Lower leg skin (tissue), 4 donors: ENCODE measurements at places on chromosomes 5 and 9. TPM values are rescaled to one million over a fixed set of nuclear protein-coding genes. Genes with fewer than 3 reads are reported as not detected.

DNA sequence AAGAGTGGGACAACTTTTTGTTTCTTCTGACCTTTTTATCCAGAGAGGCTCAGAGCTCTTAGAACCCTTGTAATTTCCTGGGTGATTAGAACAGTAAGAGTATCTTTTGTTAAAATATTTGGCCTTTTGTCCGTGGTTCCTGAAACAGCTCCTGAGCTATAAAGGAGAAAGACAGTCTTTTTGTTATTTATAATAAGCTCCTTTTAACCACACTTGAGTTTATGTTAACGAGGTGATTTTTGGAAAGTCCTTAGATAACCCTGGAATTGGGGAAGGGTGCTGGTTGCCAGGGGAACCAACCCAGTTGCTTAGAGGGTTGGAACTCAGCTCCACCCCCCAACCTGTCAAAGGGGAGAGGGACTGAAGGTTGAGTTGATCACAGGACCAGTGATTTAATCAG is 4.8 kb downstream of the ZNF483 start:
- no peak for DNase-seq

DNA sequence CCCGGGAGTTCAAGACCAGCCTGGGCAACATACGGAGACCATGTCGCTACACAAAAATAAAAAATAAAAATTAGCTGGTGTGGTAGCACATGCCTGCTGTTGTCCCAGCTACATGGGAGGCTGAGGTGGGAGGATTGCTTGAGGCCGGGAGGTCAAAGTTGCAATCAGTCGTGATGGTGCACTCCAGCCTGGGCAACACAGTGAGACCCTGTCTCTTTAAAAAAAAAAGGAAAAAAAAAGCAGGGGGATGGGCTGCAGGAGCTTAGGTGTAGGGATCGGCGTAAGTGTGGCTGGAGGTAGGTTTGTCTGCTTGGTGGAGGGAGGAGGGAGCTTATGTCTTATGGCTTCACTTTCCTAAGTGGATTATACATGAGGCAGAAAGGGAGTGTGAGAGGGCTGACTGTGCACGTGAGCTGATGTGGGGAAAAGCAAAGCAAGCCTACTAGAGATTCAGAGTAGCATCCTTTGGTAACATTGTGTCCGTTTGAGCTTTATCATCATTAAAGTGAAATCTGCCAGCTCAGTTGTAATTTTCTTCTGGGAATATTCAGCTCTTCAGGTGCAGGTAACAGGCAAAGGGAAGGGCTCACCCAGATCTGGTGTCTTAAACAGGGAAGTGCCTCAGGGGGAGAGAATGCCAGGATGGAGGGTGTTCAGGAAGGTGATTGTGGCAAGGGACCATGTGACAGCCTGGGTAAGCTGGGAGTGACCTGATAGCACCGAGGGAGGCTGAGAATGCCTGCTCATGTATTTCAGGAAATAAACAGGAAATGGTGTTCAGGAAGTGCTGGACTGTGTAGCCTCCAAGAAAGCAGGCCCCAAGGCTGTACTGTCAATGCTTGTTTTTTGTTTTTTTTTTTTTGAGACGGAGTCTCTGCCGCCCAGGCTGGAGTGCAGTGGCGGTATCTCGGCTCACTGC is 17.6 kb upstream of the SETX start:
- DNase-seq: peak; percentile 87

Gene SLC46A2
- 49.5 TPM for total RNA-seq

DNA sequence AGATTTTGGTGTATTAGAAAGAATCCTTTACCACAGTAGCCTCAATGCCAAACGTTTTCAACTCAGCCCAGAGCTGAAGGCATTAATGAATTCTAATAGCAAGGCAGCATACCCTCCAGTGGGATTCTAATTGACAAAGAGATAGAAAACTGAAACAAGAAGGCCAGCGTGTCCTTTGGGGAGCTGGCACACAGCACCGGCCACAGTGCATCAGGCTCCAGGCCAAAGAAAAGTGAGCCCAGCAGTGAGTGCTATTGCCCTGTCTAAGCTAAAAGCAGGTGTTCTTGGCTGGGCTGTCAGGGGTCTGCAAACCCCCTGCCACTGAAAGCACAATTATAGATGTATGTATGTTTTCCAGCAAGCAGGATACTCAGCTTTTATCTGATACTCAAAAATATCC is 40.4 kb downstream of the PPIC start:
- DNase-seq: no peak

- DNase-seq: no peak
Observed at GRCh38 chr5:43037636-43038495, 2.3 kb downstream of the ANXA2R start.

GRCh38 chr5:51559339-51559738 is 176.1 kb downstream of the ISL1 start:
- no peak for DNase-seq

DNA sequence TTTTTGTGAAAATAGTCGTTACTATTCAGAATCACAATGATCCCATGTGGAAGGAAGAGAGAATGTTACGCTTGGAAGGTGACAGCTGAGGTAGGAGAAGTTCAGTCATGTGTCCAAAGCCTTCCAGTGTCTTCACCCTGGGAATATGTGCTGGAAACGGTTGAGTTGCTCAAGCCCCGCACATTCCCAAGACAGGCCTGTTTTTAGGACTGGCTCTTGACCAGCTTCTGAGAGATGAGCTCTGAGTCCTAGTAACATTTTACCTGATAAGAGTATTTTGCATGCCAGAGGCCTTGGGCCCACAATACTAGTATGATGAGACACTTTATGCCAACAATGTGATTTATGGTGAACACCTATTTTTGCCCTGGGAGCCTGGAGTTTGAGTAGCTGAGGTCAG is 101.7 kb downstream of the LMNB1 start:
- no peak for DNase-seq

Gene PNPLA7
- total RNA-seq: 29.1 TPM

Gene PRELID2
- total RNA-seq: 6.4 TPM

DNA sequence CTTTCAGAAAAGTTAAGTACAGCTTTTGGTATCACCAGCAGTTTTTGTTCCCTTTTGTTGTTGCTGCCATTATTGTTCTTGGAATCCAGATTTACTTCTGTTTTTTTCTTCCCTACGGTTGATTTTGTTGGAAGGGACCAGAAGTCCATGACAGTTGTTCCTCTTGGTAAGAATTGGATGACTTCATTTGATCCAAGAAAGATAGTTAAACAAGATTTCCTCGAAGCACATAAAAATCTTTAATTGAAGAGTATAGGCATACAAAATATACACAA is 65.4 kb downstream of the CDC42SE2 start:
- DNase-seq: no peak

Gene CNTLN
- 4.3 TPM for total RNA-seq

Gene SGCD
- total RNA-seq: 1.7 TPM

- DNase-seq: peak; percentile 91
Observed at GRCh38 chr9:81690251-81690851, 1.0 kb upstream of the TLE1 start.

GRCh38 chr9:115234094-115234493 is 116.1 kb upstream of the TNC start:
- DNase-seq: peak; percentile 41

Gene CNTNAP3B
- 22.4 TPM for total RNA-seq

Gene GABRA1
- total RNA-seq: not detected

DNA sequence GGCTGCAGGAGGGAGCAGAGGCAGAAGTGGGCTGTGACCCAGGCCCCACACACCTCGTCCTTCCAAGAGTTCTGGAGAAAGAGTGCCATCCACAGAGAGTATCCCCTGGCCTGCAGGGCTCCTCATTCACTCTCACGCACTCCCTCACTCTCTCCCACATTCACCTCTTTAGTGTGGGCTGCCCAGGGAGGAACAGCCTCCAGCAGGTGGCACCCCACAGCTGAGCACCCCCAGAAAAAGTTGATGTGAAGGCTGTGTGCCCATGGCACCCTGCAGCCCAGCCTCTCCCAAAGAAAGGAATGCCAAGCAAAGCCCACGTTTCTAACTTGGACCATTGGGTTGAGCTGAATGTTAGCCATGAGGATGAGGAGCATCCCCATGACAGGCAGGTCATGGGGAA is 4.5 kb upstream of the SHC3 start:
- DNase-seq: no peak

GRCh38 chr5:75460942-75461610 is 50.4 kb downstream of the CERT1 start:
- no peak for DNase-seq

- no peak for DNase-seq
Observed at GRCh38 chr9:12956261-12956660, 181.4 kb downstream of the LURAP1L start.

DNA sequence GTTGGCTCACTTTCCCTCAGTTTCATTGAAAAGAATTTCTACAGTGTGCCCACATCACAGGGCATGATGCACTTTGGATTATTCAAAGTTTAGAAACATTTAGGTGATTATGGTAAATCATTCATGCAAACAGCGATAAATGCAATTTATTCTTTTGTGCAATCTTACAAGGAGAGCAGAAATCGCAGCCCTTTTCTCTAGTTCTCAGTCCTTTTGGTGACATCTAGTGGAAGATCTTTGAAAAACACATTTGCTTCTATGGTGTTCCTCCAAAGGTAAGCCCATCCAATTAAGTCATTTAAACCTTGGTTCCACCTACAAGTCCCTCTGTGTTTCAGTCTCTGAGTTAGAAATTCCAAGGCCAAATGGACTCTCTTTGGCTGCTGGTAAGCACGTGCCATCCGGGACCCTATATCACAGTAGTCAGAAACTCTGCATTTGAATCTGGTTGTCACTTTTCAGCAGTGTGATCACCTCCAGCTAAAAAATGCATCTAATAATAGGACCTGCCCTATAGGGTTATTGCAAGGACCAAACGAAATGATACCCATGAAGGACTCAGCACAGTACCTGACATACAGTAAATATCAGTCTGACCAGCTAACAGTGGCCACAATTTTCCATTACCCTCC is 66.4 kb downstream of the MACROH2A1 start:
- no peak for DNase-seq

DNA sequence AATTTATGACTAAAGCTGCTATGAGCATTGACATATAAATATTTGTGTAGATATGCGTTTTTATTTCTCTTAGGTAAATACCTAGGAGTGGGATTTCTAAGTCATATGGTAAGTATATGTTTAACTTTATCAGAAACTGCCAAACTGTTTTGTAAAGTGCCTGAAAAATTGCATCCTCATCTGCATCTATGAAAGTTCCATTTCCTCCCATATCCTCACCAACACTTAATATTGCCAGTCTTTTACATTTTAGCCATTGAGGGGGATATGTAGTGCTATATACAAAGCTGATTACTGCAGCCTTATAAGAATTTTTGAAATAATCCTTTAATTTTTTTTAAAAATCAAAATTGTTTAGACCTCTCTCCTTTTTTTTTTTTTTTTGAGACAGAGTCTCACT is 123.1 kb upstream of the SPRY4 start:
- no peak for DNase-seq

DNA sequence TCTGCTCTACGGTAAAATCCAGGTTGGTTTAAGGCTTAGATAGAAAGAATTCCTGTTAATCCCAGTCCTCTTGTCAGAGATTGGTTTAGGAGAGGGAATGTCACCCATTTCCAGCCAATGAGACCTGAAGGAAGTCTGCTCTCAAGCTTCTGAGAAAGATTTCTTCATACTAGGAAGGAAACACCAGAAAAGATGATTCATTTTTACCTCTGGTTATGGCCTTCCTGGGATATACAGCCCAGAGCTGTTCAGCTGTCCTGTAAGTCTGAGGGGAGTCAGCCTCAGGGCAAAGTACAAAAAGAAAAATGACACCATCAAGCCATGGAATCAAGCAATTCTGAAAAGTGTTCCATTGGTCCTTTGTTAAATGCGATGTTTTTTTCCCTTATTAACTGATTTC is 18.6 kb upstream of the CFAP95 start:
- DNase-seq: no peak

Gene CNOT8
- total RNA-seq: 66.7 TPM

DNA sequence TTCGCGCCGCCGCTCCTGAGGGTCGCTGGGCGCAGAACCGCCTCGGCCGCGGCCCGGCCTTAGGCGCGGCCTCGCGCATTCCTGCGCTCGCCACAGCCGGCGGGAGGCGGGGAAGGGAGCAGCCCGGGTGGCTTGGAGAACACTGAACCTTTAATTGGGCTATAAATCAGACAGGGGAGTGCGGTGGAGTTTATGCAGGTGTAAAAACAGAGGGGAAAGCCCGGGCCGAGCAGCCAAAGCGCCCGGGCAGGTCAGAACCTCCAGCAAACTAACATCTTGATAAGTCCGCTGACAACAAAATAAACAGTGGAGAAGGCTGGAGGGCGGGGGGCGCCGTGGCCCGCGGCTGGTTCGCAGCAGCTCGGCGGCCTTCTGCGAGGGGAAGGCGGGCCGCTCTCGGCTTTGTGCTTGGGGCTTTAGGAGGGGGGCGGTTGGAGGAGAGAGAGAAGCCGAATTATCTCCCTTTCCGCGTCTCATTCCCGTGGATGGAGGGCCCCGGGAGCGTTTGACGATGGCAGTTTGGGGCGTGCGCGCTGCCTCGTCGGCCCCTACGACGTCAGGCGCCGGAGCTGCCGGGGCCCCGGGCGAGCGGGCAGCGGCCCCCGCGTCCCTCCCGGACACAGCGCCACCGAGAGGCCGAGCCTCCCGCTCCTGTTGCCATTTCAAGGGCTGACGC is 11.3 kb downstream of the FOXD1 start:
- DNase-seq: no peak

GRCh38 chr5:172364773-172365172 is 81.2 kb upstream of the UBTD2 start:
- no peak for DNase-seq

Gene PRR7
- 8.2 TPM for total RNA-seq

Gene SEMA5A
- total RNA-seq: 15.6 TPM

- no peak for DNase-seq
Observed at GRCh38 chr9:87826331-87826730, 56.3 kb upstream of the SPATA31E1 start.

DNA sequence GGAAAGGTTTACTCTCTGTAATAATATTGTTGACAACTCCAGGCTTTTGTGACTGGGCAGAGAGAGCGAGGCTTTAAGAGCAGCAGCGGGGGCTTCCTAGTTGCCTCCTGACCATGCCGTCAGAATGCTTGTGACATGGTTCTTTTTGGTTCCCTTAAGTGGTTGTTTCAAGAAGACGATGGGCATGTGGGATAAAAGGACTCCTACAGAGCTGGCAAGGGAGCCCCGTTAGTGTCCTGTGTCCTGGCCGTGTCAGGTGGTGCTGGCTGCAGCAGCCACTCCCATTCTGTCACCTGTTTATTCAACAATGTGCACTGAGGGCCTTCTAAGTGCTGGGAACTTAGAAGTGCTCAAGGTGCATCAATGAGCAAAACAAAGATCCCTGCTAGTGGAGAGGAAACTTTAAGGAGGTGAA is 19.7 kb downstream of the LCP2 start:
- no peak for DNase-seq

Gene CDO1
- 10.4 TPM for total RNA-seq

DNA sequence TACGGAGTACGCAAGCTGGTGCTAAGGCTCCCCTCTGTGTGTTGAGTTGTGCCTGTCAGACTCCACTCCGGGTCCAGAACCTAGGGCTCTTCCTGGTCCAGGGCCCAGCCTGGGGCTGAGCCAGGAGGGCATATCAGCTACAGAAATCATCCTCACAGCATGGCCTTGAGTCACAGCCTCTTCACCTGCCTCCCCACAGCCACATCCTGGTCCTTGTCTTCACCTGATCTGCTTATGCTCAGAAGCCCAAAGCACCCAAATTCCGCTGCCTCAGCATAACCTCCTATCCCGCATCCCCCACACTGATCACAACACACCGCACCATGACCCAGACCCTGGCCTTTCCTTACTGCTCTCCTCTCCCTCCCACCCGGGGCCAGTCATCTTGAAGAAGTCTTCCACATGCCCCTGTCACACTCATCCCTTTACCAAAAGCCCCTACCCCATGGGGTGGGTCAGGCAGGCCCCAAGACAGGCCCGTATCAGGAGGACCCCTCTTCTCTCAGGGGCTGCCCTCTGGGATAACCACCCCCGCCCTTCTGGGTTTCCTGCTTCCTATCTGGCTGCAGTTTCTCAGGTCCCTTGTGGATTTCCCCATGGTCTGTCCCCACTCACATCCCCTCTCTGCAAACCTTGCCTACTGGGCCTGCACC is 1.3 kb upstream of the IL3 start:
- peak; percentile 83 for DNase-seq
